ENCODE measurements at places on chromosomes 4 and X. TPM values are rescaled to one million over a fixed set of nuclear protein-coding genes. Genes with fewer than 3 reads are reported as not detected.

Gene COX7B
- 597 TPM for total RNA-seq

Gene RBMXL3
- not detected for total RNA-seq

Gene ASMT
- total RNA-seq, result not detected

Gene PGM2
- 19.7 TPM for total RNA-seq

Gene HHIP
- 17.2 TPM for total RNA-seq

Gene GIMD1
- total RNA-seq, result not detected

Gene RPS3A
- 5,462 TPM for total RNA-seq

Gene CBR4
- 3.5 TPM for total RNA-seq

Gene SMIM10
- 11.8 TPM for total RNA-seq

Gene KLHL13
- total RNA-seq, result 44.4 TPM

Gene FAM9C
- not detected for total RNA-seq

Gene USP17L25
- total RNA-seq, result not detected

Gene HOPX
- total RNA-seq, result not detected

Gene FHDC1
- total RNA-seq, result 2.8 TPM

Gene GAK
- total RNA-seq, result 51.0 TPM

Gene PITX2
- total RNA-seq, result 0.14 TPM

Gene SH3BGRL
- 42.4 TPM for total RNA-seq

Gene MAGEB1
- not detected for total RNA-seq

Gene COMMD8
- 24.6 TPM for total RNA-seq

Gene PLP1
- total RNA-seq, result not detected

Gene FAM53A
- total RNA-seq, result 5.2 TPM

Gene KDR
- total RNA-seq, result not detected

Gene LDOC1
- 2.8 TPM for total RNA-seq

Gene PGAM4
- not detected for total RNA-seq

Gene GDPD2
- not detected for total RNA-seq

Gene STOX2
- 12.2 TPM for total RNA-seq

Gene MSX1
- 2.6 TPM for total RNA-seq

Gene USP46
- 3.9 TPM for total RNA-seq

Gene TMPRSS11B
- not detected for total RNA-seq

Gene MND1
- 11.2 TPM for total RNA-seq

Gene MXRA5
- 4.3 TPM for total RNA-seq
